ENCODE measurements at places on chromosomes 7 and 10.

GRCh38 chr10:98331885-98332284 lies 63.9 kb upstream of the LOXL4 start:
- peak; percentile 9 for DNase-seq

GRCh38 chr7:102814025-102814471 lies 65.2 kb downstream of the FAM185A start:
- no peak for DNase-seq

DNA sequence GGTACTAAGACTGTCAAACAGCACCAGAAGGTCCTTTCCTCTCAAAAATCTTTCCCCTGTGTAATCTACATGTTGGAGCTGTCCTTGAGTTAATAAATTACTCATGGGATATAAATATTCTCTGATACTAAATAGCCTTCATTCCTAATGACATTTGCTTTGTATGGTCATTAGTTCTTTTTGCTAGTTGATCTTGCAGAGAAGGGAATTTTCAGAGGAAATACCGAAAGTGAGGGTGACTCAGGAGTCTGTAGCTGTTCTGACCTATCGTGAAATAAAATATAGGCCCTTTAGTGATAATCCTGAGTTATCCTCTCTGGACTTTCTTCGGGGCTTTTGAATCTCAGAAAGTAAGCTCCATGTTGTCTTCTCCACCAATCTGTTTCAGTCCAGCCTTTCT lies 19.4 kb upstream of the CLDN12 start:
- DNase-seq: no peak

GRCh38 chr7:45069444-45070253 lies 19.1 kb downstream of the NACAD start:
- no peak for DNase-seq

All from activated CD4-positive, alpha-beta T cell treated with anti-CD3 and anti-CD28 coated beads, Interleukin-2, amount 50 U/mL, for 48 hours (primary cell).